Foreskin fibroblast (primary cell): ENCODE measurements at places on chromosomes 4 and X.
A peak's percentile ranks its signal among the peaks of the same experiment; 100 is the strongest.

DNA sequence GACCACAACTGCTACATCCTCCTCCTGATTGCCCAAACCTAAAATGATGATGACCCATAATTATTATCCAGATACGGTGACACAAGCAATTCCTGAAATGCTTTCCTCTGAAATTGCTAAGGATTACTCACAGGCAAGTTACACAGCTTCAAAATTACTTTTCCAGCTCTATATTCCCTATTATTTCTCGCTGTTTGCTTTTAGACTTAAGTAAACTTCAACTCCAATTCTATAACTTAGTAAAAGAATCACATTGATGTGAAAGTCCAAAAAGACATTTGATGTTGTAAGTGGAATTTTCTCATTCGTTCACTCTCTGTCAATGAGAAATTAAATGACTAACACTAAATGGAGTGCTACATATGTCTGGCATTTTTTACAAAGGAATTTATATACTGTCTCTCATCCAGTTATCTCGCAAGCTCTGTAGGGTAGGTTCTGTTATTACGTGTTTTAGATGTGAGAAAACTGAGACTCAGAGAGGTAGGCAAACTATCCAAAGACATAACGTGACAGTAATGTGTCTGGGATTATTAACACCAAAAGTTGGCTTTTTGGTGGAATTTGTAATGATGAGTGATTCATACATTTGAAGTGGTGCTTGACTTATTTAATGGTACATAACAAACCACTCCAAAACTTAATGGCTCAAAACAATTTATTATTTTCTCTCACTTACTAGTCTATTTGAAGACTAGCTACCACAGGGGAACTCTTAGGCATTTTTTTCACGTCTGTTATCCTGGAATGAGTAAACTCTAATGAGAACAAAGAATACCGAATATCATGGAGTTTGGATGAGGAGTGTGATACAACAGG lies 31.5 kb downstream of the PALLD start:
- DNase-seq = peak; percentile 56

GRCh38 chrX:153864101-153864500 lies 21.9 kb downstream of the L1CAM start:
- DNase-seq = no peak

DNA sequence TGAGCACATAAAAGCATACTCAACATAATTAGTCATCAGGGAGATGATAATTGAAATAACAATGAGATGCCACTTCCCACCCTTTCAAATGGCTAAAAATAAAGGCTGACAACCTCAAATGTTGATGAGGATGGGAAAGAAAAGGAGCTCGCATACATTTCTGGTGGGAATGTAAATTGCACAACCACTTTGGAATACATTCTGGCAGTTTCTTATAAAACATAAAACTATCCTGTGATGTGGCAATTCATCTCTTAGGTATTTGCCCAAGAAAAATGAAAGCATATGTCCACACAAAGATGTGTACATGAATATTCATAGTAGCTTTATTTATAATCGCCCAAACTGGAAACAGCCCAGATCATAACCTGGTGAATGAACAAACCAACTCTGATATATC lies 687 bp upstream of the ZNF275 start:
- peak; percentile 41 for DNase-seq

GRCh38 chr4:92791871-92792440 lies 488.2 kb downstream of the GRID2 start:
- DNase-seq = no peak

DNA sequence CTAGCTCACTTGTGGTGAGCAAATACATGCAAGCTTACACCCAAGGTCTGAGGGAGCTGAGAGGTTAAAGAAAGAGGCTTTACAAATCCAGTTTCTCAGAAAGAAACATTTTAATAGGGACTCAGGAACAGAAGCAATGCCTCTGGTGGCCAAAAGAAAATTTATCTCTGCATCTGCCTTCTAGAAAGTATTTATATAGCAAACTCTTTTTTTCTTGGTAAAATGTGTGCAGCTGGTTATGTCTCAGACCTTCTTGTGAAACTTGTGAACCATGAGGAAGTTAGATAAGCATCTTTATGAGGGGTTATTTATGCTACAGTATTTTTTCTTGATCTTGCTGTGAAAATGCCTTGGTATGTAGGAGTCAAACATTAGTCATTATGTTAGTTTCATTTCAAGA lies 48.5 kb upstream of the CYSLTR1 start:
- DNase-seq = peak; percentile 59
